Pancreas (tissue), 10 donors: ENCODE measurements at places on chromosomes 1 and 21. TPM values are rescaled to one million over a fixed set of nuclear protein-coding genes. Genes with fewer than 3 reads are reported as not detected.
A peak's percentile ranks its signal among the peaks of the same experiment; 100 is the strongest.

Gene PTGER3
- total RNA-seq = 4.1 TPM

DNA sequence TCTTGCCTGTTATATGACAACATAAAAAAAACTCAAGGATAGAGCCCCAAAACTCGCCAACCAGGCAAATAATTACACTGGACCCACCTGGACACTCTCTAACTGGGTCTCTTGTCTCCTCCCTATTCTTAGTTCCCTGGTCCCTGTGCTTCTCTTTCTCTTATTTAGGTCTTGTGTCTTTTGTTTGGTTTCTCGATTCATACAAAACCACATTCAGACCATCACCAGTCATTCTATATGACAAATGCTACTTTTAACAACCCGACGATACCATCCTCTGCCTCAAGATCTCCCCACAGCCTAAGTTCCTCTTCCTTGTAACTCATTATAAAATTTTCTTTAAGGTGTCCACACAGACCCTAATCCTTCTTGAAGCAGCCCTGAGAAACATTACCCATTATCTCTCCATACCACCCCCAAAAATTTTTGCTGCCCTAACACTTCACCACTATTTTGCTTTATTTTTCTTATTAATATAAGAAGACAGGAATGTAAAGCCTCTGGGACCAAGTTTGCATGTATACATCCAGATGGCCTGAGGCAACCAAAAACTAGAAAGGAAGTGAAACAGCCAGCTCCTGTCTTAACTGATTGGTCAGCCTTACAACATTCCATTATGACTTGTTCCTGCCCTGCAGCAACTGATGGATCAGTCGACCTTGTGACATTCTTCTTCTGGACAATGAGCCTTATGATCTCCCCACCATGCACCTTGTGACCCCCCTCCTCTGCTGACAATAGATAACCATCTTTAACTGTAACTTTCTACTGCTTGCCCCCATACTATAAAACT is 638.2 kb downstream of the AMY1C start:
- DNase-seq = no peak

Gene AMY2A
- total RNA-seq = 4,541 TPM

GRCh38 chr21:36347962-36348328 is 27.9 kb downstream of the MORC3 start:
- no peak for DNase-seq

- DNase-seq = no peak
These were observed 28.4 kb downstream of the RNF2 start for GRCh38 chr1:185073725-185074124.

DNA sequence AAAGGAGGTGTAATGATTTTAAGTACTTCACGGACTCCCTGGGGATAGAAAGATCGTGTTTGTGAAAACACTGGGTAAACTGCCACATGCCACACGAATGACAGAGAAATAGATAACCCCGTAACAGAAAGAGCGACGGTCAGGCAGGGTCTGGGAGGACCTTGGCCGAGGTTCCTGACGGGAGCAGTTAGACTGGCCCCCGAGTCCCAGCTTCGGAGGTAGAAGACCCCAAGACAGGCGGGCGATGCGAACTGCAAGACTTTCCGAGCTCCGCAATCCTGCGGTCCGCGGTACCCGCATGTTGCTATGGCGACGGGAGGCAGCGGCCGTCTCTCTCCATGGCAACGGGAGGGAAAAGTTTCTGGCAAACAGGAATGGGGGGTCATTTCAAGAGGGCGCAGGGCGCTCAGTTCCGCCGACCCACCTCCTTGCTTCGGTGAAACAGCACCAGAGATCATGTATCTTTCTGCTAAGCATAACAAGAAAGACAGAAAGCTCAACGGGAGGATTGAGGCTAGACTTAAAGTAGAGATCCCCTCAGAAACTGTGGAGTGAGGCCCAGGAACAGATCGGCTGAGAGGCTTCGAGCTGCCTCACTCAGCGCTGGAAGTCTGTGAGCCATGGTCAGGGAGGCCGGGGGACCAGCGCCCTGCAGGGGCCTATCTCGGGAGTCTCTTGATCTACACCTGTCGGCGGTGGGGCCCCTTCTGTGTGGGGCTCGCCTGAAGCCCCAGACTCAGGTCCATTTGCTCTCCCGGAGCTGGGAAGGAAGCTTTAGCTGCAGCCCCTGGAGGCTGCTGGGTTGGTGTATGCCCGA is 685 bp upstream of the SYT6 start:
- DNase-seq = no peak

DNA sequence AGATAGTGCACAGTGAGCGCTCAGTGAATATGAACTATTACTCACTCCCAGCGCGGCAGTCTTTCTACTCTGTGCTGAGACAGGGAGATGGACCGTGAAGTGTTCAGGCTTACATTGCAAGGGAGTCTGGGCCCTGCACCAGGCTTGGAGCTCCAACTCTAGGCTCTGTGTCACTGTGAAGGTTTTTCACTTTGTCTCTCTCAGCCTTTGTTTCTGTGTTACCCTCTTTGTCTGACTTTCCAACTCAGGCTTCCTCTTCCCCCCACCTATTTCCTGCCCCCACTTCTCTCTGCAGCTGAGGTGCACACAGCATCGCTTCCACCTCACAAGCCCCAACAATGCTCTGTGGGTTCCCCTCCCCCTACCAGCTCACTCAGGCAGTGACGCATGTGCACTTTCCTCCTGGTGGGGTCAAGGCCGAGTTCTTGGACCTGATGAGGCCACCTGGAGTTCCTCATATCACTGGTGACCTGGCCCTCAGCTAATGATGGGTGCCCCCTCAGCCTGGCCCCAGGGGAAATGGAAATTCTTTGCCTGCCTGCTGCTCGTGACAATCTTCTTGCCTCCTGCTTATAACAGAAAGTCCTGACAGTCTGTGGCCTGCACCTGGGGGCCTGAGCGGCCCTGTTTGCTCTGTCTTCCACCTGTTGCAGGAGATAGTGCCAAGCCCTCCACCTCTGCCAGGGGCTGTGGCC is 1.1 kb upstream of the LCK start:
- peak; percentile 64 for DNase-seq

Gene TSSK3
- 1.0 TPM for total RNA-seq

Gene FBXO28
- total RNA-seq = 14.9 TPM

Gene PRKCZ
- total RNA-seq = 14.0 TPM

DNA sequence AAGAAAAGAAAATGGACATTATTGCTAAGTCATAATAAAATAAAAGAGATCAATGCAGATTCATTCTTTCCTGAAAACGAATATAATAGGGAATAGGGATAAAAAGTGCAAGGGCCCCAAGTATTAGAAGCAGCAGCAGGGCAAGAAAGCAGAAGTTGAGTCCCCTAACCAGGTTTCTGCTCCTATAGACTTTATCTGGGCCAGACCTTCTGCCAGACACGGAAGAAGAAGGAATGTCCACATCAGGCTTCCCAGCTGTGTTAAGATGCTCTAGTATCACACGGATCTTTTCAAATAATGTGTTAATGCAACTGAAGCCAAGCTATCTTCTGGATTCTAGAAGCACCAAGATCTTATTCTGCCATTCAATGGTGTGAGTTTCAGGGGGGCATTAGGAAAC is 26.9 kb downstream of the CD244 start:
- no peak for DNase-seq

Gene CYP4B1
- total RNA-seq = 0.25 TPM

Gene OVAAL
- not detected for total RNA-seq

DNA sequence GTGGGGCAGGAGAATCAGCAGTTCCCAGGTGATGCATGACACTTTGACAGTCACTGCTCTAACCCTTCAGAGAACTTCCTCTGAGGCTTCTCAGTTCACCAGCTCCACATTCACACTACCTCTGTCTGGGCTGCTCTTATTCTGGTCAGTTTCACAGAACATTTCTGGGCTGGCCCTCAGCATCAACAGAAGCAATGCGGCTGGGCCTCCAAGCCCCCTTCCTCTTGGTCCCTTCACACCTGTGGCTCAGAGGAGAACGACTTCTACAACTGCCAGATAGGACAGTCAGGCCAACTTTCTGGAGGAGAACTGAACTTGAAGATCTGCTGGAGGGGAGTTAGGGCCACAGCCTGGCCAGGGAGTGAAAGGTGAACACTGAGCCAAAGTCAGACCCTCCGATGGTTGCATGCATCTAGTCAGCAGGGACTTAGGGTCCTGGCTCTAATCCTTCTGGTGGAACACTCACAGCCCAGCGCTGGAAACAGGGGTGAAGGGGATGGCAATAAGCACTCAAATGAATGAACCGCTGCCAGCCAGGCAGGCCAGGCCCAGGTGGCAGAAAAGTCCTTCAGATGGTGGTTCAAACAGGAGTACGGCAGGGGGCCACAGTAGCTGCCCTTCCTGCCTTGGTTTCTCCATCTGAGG is 274.1 kb downstream of the FOXD2 start:
- DNase-seq = no peak

Gene AADACL4
- not detected for total RNA-seq

GRCh38 chr21:43634618-43635017 is 24.7 kb downstream of the HSF2BP start:
- DNase-seq = no peak

- no peak for DNase-seq
These were observed 7.2 kb downstream of the SZRD1 start for GRCh38 chr1:16374266-16374665.

- peak; percentile 70 for DNase-seq
These were observed 71.2 kb upstream of the NBPF3 start for GRCh38 chr1:21368515-21369289.

- DNase-seq = no peak
These were observed 172.7 kb downstream of the RASAL2 start for GRCh38 chr1:178266619-178267066.

DNA sequence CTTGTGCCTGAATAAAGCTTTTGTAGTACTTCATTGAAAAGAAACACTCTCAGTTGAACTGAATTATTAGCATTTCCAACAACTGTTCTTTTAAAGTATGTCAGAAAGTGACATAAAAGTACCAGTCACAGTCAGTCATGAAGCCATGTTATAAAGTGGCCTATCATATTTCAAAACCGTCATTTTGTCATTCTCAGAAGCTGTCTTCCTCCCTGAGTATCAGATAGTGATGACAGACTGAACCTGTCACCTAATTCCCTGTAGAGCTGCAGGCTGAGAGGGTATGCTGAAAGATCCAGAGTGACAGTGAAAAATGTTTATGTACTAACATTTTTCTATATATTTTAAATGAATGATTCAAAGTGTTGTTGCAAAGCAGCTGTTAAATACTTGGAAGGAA is 1121.7 kb upstream of the PRMT6 start:
- DNase-seq = no peak

DNA sequence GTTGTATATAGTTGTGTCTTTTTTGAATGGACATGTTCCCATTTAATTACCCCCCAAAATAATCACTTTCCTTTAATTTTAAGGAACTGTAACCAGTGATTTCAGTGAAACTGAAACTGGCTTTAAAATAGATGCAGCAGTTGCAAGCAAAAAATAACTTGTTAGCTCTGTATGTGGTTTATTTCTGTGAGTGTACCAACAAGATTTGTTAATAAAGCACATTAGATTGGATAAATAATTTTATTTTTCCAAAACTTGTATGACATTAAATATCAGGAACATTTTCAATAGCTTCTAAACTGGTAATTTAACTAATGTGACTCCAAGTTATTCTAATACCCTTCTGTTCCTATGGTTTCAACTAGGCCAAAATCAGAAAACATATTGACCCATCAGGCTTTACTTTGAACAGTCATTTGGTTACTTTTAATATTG is 184.3 kb upstream of the CACYBP start:
- DNase-seq = no peak

Gene FAM163A
- total RNA-seq = not detected

DNA sequence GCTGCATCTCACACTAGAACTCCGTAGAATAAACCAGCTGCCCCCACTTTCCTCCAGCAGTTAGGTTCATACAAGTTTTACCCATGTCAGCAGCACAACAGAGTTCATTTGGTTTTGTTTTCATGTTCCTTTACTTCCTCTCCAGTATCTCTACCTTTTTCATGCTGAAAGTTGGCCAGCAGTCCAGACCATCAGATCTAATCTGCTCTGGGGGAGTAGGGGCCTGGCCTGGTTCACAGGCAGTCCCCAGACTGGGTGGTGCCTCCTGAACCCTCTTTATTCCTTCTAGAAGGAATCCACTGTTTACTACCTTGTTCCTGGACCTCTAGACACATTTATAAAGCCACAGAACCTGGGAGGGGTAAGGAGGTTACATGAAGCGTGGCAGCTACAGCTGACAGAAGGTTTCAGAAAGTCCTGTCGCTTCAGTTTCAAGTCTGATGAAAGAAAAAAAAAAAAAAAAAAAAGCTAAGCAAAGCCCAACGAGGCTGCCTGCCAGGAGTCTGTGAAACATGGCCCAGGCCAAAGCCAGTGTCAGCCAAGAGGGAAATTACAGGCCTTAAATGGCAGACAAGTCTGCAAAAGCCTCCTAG is 184.6 kb upstream of the JUN start:
- DNase-seq = peak; percentile 89

DNA sequence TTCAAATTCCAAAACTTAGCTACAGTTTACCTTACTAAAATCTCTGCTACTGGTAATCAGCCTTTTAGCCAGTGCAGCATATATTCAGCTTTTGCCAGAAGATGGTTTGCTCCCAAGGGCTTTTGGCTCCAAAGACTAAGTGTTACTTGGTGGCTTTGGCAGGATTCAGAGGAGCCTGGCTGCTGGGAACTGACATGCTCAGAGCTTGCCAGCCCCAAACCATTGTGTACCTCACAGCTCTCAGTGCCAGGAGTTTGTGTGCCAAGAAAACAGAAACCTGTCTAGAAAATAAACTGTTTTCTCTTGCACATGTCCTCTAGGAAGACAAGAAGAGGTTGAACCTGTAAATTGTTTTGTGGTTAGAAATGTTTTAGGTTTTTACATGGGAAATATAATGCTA is 315.9 kb downstream of the ST6GALNAC3 start:
- DNase-seq = no peak

- no peak for DNase-seq
These were observed 65.6 kb downstream of the SAMSN1 start for GRCh38 chr21:14480411-14481031.

GRCh38 chr21:28235169-28235895 is 757.3 kb downstream of the LTN1 start:
- DNase-seq = no peak

DNA sequence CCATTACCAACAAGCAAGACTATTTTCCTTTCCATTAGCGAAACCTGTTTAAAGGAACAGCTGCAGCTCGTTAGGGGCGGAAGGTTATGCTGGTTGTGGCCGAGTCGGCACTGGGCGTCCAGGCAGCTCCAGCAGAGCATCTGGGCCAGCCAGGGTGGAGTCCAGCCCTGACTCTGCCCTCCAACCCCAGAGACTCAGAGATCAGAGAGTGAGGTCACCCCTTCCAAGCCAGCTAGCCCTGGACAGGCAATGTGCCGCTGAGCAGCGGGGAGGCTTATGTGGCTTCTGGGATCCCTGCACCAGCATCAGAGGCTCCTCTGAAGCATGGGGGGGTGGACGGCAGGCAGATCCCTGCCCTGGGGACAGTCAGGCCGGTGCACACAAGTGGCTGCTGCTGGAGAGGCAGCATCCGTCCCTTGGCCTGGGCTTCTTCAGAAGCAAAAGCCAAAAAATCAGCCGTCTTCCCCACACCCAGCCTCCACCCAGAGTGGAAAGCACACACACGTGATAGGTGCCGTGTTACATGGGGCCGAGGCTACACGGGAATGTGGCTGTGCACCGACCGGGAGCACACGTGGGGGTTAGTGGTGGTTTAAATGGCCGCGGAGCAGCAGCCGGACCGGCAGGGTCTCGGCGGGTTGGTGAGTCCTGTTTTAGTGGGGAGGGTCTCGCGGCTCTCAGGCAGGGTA is 30.1 kb downstream of the SLC66A1 start:
- no peak for DNase-seq

Gene B4GALT3
- 21.1 TPM for total RNA-seq
